ENCODE measurements at places on chromosomes 5 and 9.

DNA sequence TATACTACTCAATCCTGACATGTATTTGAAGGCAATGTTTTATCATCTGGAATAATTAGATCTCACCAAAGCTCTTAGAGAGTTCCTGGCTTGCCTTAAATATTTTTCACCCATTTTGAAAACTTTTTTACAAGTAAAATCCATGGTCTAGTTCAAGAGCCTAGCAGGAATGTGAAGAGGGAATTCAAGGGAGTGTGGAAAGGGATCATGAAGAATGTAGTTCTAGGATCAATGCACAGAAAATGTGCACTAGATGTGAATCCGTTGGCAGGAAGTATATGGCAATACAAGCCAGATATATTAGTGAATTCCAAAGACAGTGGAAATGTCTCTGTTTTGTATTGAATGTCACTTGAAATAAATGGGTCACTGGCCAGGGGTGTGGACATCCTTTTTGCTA, 167.9 kb upstream of the MOCS2 start:
- DNase-seq, result no peak

- no peak for DNase-seq
Measured at GRCh38 chr5:100409660-100410151, 125.5 kb upstream of the FAM174A start.

DNA sequence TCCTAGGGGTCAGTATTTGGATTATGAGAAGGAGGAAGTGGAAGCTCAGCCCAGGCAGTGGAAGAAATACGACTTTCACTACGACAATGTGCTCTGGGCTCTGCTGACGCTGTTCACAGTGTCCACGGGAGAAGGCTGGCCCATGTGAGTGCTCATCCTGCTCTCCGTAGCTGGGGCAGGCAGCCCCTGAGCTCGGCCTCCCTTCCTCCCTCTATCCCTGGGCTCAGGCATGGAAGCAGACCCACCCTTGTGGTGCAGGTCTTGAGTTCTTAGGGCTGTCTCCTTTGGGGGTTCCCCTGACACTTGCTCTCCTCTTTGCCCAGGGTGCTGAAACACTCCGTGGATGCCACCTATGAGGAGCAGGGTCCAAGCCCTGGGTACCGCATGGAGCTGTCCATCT, 180.1 kb downstream of the CACNA1B start:
- DNase-seq, result no peak

DNA sequence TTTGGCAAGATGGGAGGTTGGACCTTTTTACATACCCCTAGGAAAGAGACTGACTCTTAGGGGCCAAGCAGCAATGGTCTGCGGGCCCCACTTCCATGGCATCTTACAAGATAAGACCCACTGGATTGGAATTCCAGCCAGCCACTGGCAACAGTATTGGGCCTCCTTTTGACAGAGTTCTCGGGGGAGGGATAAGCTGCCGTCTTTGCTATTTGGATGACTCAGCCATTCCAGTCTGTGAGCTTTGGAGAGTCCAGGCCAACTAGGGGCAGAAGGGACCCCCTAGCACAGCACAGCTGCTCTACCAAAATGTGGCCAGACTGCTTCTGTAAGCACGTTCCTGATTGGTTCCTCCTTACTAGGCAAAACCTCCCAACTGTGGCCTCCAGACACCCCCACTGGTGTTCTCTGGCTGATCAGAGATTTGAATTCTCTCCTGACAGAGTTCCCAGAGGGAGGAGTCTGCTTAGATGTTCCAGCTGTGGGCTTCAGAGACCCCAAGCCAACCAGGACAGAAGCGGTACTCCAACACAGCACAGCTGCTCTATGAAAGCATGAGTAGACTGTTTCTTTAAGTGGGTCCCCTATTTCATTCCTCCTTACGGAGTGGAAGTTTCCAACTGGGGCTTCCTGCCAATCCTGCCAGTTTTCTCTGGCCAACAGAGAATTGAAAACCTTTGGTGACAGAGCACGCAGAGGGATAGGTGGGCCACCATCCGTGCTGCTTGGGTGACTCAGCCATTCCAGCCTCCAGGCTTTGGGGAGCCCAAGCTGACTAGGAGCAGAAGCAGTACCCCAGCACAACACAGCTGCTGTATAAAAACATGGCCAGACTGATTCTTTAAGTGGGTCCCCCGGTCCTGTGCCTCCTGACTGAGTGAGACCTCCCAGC, 672.1 kb upstream of the RIOK2 start:
- no peak for DNase-seq

- no peak for DNase-seq
Measured at GRCh38 chr5:57937025-57937424, 454.4 kb upstream of the ACTBL2 start.

GRCh38 chr5:41856644-41857491, 13.4 kb downstream of the OXCT1 start:
- DNase-seq, result peak; percentile 58

GRCh38 chr9:94619026-94619425, 20.3 kb downstream of the FBP1 start:
- DNase-seq, result no peak

DNA sequence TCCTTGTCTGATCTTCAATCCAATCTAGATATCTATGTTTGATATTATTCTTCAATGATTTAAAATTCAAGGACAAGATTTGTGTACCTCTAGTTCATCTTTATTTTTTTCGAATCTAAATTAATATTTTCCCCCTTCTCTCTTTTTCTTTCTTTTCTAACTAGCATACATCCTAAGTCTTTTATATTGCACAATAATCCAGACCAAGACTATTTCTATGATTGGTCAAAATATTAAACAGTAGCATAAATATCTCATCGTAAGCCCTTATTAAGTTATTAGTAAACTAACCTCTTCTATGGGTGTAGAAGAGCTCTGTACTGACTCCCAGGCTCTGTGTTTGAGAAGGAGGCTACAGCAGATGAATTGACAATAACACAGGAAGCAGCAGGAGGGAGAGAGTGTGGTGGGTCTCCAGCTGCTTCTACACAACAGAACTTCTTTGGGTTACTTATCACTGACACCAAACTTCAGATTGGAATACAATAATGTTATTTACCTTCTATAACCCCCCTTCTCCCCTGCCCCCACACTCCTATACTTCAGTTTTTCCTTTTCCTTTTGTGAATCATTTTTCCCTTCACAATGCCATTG, 11.9 kb upstream of the PLCXD3 start:
- DNase-seq, result no peak

Measured in activated CD8-positive, alpha-beta T cell treated with anti-CD3 and anti-CD28 coated beads for 36 hours (primary cell).